A549 (cell line): ENCODE measurements at places on chromosomes 1 and 21.

DNA sequence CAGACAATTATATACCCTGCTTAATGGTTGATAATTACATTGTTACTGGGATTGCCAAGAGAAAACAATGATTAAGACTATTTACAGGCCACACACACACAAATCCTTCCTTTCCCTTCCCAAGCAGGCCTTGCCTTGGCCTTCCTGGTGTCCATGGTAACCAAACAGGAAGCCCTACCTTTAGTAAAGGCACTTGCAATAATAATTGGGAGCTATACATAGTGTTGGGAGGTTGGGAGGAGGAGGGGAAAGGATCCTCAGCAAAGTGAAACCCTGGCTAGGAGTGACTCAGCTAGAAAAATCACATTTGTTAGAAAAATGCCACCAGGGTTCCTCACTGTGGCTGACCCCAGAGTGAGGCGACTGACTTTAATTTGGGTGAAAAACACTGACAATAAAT lies 122.3 kb upstream of the ADAR start:
- DNase-seq: peak; percentile 63

GRCh38 chr21:45499970-45500577 lies 42.2 kb downstream of the SLC19A1 start:
- no peak for DNase-seq

- DNase-seq: no peak
Measured at GRCh38 chr1:114462341-114462740, 48.7 kb downstream of the TRIM33 start.

DNA sequence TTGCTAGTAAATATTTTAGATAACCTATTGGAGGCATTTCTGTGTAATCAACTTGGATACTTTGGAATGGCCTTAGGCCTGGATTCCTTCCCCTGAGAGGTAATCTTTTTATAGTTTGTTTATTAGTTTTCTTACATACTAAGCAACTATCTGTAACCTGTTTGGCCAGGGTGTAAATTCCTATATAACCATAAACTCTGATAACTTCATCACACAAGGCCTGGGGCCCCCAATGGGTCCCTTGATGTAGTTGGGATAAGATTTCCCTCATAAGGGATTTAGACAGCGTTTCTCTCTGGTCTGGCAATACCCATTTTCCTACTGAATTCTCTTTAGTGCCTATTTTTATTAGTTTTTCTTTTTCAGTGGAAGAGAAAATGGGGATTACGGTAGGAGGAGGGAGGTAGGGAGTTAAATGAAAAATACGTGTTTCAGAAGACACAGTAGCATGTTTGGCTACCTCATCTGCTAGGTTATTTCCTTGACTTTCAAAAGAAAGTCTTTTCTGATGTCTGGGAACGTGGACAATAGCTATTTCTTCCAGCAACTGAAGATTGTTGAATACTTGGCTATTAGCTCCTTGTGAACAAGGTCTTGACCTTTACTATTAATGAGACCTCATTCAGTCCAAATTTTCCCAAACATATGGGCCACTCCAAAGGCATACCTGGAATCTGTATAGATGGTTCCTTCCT lies 7.4 kb upstream of the AADACL3 start:
- DNase-seq: no peak

DNA sequence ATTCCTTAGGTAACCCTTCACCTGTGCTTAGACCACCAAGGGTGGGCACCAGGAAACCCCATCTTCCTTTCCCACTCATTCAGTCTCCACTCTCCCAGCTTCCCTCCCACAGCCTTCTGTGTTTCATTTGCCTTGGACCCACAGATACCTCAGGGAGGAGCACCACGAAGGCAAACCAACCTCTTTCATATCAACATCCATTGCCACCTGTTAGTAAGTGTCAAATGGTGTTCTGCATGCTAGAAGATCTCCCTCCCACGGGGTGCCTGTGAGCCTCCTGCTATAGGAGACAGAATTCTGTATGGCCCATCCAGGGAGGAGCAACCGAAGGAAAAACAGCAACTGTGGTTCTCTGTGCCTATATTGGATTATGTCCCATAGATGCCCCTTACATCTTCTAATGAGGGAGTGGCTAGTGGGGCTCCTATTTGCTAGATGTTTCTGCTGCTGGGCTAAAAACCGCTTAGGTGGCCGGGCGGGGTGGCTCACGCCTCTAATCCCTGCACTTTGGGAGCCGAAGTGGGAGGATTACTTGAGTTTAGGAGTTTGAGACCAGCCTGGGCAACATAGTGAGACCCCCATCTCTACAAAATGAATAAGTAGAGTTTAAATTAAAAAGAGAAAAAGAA lies 25.6 kb upstream of the SCCPDH start:
- DNase-seq: no peak

- no peak for DNase-seq
Measured at GRCh38 chr1:71357708-71358107, 276.9 kb upstream of the ZRANB2 start.

- no peak for DNase-seq
Measured at GRCh38 chr1:98797506-98797905, 136.0 kb downstream of the SNX7 start.

- no peak for DNase-seq
Measured at GRCh38 chr1:234089396-234089795, 184.9 kb downstream of the SLC35F3 start.

DNA sequence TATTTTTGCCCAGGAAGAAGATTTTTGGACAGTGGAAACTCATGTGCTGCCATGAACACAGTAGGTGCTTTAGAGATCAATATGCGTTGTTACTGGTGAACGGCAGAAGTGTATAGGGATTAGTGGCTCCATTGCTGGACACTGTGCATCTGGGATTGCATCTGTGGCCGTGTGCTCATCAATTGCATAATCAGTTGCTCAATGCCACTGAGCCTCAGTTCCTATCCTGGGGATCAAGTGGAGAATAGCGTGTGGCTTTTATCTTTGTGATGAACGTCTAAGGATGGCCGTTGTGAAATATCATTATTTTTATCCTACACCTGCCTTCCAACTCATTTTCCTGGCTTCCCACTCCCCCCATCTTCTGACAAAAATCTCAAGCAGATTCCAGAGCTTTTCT lies 5.4 kb downstream of the TNN start:
- no peak for DNase-seq

DNA sequence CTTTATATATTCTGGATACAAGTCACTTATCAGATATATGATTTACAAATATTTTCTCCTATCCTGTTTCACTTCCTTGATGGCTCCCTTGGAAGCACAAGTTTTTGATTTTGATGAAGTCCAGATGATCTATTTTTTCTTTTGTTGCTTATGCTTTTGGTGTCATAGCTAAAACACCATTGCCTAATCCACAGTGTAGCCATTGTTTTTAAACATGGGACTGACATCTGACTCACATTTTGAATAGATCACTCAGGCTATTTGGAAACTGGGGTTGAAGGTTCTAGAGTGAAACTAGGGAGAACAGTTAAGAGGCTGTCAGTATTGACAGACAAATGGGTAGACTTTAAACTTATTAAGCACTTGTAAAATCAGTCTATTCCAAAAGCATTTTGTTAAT lies 16.6 kb downstream of the AK4 start:
- no peak for DNase-seq

- DNase-seq: peak; percentile 14
Measured at GRCh38 chr1:115133440-115133839, 44.1 kb upstream of the TSPAN2 start.

- no peak for DNase-seq
Measured at GRCh38 chr1:188137221-188137620, 1308.5 kb downstream of the PLA2G4A start.

DNA sequence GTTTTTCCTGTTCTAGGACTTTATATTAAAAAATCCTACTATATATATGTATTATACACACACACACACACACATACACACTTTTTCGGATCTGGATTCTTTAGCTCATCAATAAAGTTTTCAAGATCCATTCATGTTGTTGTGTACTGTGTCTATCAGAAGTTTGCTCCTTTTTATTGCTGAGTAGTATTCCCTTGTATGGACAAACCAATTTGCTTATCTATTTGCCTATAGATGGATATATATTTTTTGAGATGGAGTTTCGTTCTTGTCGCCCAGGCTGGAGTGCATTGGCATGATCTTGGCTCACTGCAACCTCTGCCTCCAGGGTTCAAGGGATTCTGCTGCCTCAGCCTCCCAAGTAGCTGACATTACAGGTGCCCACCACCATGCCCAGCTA lies 20.3 kb upstream of the LIN9 start:
- DNase-seq: no peak

GRCh38 chr1:232278925-232279324 lies 351.0 kb downstream of the SIPA1L2 start:
- DNase-seq: no peak

DNA sequence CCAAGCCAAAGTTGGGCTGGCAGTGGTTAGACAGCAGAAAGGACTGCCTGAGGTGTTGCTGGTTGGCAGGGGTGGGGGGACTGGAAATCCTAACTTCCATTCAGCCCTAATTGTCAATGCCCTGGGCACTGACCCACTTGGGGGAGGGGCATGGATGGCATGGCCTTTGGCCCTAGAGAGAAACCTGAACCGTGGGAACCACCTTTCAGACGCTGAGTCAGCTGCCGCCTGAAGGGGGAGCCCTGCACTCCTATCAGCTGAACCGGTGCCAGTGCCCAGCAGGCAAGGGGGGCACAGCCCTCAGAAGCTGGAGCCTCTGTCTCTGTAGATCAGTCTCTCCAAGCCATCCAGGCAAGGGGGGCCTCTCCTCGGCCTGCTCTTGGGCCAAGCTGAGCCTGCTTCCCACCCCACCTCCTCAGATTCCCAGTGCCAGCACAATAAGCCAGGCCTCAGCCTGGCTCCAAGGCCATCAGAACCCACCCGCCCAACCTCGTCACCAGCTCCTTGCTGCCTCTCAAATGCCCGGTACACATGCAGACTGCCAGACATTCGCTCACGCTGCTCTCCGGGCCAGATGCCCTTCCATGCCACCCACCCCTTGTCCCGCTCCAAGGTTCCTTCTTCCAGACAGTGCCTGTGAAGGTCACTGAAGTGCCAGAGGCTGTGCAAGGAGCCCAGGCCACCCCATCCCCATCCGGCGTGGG lies 11.6 kb downstream of the TINAGL1 start:
- peak; percentile 66 for DNase-seq

DNA sequence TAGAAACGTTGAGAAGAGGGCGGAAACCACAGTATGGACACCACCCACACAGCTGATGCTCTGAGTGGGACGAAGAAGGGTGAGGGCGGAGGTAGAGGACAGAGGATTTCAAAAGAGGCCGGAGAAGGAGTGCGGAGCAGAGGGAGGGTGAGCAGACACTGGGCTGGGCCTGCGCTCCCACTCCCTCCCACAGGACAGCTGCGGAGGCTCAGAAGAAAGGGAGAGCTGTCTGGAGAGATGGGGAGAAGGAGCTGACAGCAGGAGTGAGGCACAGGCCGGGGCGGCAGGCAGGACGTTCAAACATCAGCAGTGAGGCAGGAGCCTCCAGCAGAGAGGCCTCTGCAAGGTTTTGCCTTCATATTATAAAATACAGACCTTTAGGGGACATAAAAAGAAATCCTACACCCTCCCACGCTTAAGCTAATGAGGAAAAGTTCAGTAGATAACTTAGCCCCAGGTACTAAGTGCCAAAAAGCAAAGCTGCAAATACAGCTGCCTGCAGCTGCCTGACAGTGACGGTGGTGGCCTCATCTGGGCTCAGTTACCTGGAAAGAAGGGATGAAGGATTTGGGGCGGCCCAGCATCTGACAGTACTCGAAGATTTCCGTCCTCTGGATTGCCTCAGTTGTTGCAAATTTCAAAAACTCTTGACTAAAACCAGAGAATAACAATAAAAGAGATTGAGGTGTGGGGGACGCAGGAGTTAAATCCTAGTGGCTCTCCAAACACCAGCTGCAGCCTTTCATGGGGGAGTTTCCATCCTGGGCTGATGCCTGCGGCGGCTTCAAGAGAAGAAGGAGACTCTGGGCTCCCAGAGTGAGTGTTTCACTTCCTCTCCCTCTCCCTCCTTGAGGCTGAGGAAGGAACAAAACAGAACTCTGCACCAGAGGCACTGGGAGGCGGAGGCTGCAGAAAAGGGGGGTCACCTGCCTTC lies 25.6 kb downstream of the SEC16B start:
- no peak for DNase-seq

DNA sequence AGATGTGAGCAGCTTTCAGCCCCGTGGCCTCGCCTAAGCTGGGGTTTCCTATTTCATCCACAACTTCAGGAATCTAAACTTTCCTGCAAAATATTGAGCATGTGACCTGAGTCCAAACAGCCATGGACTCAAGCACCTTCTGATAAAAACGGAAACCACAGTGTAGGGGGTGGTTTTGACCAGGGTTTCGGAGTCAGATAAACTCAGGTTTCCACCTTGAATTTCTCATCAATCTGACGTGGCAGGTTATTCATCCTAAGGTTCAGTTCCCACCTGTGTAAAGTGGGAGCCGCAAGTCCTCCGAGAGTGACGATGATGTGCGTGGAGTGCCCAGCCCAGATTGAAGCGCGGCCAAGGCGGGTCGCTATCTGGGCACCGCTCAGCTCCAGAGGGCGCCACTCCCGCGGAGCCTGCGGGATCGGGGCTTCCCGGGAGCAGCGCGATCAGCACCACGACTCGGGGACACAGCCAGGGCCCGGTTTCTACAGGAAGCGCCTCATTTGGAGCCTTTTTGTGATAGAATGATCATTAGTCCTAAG lies 871 bp upstream of the ETS2 start:
- peak; percentile 69 for DNase-seq

DNA sequence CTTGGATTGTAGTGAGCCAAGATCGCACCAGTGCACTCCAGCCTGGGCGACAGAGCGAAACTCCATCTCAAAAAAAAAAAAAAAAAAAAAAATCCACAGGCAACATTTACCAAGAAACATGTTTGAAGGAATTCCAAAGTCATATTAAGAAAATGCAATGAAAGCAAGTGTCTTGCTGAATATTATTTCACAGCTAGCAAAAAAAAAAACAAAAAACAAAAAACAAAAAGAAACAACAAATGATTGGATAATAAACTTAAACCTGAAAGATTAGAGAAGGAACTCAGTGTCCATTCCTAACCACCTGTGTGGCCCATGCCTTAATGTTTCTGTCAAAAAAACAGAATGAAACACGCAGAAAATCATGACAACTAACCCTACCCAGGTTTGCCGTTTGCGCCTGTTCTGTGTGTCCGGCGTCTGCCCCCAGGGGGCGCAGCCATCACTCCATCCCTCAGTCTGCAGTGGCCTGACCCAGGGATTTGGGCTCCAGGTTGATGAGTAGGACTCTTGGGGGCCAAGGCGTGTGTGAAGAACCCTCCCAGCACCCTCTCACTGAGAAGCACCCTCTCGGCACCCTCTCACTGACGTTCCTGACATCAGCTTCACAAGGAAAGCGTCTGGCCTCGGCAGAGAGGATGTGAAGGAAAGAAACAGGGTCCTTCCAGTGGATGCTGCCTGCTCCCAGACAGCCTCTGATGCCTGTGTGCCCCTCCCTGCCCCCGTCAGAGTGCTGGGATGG lies 19.2 kb upstream of the PTTG1IP start:
- DNase-seq: no peak
